ENCODE measurements at places on chromosomes 5 and 9.

DNA sequence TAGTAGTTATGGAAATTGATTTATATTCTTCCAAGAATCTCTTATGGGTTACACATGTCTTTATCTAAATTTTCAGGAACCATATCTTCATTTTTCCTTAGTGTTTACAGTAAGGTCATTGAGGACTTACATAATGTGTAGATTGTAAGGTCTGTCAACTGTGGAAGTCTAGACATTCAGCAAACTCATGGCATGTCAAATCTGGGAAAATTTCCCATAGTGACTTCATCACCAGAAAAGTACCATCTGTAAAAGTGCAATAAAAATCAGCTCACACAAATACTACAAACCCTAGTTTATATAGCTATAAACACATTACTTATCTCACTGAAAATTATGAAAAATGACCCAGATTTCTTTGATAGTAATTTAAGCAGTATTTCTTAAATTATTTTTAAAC lies 419.4 kb downstream of the MTRR start:
- DNase-seq: no peak

DNA sequence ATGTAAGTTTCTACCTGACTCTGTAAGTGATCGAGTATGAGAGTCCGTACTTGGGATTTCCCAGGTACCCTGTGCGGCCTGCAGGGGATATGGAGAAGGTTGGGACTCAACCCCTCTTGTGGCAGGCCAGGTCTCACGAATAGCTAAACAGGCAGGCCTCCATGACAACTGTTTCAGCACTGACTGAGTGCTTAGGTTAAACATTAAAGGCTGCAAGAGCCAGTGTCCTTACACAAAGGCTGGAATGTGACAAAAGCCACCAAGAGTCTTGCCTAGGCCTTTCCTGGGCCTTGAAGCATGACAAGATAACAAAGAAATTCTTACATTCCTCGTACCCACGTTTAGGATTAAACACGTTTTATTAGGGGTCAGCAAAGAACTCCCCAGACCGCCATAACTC lies 58.6 kb downstream of the THBS4 start:
- no peak for DNase-seq

DNA sequence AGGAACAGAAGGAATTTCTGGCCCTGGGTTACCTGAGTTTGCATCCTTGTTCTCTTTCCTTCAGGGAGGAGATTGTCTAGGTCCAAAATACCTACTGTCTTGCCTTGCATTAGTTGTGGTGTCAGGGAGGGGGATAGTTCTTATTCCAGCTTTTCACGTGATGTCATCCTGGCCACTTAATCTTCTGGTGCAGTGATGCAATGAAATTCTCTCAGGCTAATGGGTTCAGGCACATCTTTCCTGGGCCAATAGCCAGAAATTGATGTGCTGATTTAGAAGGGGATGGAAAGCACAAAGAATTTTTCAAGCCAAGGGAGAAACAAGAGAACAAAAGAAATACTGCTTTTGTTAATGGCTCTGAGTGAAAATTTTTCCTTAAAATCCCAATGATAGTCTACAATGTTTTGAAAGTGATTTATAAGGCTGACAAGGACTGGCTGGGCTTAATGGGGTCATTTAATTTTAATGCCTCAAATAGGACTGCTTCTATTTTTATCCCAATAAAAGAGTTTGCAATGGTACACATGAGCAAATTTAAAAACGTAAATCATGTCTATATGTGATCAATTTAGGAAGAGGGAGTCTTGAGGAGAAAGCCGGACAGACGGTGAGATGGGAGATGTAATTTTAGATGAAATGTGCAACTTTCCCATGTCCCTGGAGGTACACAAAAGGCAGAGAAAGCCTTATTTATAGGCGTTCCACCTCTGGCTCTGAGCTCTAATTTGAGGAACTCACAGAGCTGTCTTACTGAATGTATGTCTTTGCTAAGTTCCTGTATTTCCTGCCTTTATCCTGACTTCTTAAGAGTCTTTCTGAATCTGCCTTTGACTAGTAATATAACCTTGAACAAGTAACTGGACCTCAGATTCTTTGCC lies 89.3 kb upstream of the SV2C start:
- DNase-seq: no peak

GRCh38 chr9:123235448-123235847 lies 32.9 kb downstream of the STRBP start:
- DNase-seq: no peak

DNA sequence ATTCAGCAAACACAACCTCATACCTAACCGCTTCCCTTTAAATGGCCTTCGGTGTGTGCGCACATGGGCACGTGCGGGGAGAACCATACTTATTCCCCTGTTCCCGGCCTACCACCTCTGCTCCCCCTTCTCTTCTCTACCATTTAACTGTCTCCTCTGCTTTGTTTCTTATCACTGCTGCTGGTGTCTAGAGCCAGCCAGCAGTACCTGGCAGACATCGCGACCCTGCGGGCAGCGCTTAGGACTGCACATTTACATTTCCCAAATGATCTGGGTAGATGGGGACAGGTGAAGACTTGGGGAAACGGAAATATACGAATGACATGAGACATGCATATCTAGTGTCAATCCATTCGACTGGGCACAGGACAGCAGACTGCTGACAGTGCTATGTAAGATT lies 56.6 kb downstream of the PSMB7 start:
- no peak for DNase-seq

- DNase-seq: no peak
Measured at GRCh38 chr5:135608761-135609443, 30.1 kb upstream of the CXCL14 start.

Data from ovary (tissue), 10 donors.